CD4-positive, alpha-beta T cell treated with Interferon alpha-2 for 1 hour (primary cell): ENCODE measurements at places on chromosomes 6 and 20.

- DNase-seq: peak; percentile 24
Observed at GRCh38 chr20:2006452-2007361, 12.8 kb upstream of the PDYN start.

- no peak for DNase-seq
Observed at GRCh38 chr20:59259946-59260345, 40.5 kb upstream of the EDN3 start.

- no peak for DNase-seq
Observed at GRCh38 chr20:62359491-62360121, 7.5 kb downstream of the LAMA5 start.

DNA sequence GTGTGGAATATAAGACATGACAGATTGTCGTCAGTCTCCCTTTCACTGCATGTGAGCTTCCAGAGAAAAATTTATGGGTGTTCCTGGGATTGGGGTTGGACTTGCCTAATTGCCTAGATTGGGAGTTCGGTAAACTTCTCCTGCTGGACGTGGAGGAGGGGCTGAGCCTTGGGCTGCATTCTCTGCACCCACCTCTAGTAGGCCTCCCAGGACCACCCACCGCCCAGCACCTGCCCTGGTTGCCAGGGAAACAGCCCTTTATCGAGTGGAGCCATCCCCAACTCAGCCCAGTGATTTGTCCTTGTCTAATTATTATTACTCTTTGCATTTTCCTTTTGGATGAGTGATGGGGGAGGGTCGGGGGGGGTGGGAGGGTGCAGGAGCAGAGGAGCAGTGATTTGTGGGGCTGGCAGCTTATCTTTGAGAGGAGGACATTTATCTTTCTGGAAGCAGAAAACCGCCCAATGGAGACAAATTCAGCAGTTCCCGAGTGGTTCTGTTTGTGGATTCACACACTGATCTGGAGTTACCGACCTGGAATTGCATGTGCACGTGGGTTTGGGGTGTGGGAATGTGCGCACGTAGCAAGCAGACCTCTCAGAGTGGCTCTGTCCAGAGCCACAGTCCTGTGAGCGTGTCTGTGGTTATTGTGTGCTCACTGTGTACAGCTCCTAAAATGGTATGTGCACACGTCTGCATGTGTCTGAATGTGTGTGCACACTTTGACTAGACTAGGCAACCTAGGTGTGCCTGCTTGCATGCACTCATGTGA, 104.5 kb downstream of the DHX35 start:
- no peak for DNase-seq

DNA sequence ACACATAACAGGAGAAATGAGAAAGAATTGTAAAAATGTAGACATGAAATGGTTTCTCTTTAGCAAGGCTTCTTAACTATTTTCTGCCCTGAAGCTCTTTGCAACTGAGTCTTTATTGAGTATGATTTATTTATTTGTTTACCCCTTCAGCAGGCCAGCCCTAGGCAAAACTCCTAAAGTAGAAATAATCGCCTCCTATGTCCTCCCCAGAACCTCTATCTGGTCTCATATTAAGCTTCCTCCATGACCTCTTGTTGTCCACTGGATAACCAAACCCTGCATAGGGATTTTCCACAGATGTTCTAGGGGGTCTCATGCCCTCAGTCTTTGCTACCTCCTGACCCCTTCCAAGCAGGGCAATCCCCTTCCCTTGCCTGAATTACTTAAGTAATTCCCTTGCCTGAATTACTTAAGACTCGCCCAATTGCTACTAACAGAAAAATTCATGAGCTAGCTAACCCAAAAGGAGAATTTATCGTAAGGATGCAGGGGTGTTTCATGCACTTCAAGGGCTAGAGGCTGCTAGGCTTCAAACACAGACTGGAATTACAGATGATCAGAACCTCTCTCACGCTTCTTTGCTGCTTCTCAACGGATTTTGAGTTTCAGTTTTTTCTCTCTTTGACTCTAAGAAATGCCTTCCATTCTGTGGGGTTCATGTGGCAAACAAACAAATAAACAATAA, 425.9 kb upstream of the RNF217 start:
- DNase-seq: no peak

- no peak for DNase-seq
Observed at GRCh38 chr6:93799226-93799625, 379.9 kb upstream of the EPHA7 start.

DNA sequence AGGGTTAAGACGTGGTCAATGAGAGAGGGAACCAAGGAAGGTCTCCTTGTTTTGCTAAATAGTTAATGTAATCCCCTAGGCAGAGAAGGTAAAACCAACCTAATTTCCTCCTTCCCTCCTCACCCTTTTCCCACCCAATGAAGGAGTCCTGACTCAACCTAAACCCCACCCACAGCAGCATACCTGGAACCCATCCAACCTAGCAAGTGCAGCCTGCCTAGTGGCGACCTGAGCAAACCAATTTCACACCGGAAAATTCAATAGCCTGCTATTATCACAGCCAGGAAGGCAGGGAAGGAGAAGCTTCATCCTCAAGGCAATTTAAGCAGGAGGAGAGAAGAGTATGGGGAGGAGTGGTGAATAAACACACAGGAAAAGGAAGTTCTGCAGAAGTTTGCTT, 46.9 kb downstream of the OSTM1 start:
- DNase-seq: no peak

DNA sequence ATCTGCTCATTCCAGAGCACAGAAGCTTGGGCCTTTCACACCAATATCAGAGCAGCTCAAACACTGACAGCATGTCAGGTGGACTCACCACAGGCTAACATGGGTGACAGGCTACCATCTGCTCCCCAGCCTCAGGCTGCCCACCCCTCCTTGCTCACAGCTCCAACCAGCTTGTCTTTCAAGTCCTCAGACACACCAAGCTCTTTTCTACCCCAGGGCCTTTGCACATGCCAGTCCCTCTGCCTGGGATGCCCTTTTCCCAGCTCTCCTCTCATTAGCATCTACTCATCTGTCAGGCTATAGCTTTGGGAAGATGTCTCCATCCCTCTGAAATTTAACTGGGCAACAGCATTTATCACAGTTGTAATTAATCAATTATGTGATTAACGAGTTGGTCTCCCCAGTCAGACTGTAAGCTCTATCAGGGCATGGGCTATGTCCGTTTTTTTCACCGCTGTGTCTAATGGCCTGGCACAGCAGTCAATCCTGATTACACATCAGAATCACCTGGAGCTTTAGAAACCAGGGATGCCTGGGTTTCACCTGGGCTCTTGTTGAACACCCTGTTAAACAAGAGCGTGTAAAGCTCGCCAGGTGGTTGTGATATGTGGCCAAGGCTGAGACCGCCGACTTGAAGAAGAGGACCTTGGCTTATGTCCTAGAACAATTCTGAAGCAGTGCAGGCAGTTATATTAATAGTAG, 88.9 kb upstream of the MRPS10 start:
- no peak for DNase-seq

DNA sequence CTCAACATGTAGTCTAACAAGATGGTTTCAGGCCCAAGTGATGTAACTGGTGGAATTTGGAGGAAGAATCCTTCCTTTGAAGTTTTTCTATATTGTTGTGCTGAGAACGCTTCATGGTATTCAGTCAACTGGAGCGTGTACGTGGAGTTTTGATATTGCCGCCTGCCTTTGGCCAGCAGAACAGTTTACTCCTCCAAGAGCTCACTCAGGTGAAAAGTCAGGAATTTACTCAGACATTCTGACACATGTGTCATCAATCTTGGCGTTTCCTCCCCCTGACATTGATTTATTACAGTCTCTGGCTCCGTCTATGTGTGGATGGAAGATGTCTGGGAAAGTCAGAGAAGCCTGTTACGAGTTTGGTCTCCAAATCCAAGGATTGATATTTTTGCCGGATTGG, 19.0 kb upstream of the TGM2 start:
- no peak for DNase-seq

DNA sequence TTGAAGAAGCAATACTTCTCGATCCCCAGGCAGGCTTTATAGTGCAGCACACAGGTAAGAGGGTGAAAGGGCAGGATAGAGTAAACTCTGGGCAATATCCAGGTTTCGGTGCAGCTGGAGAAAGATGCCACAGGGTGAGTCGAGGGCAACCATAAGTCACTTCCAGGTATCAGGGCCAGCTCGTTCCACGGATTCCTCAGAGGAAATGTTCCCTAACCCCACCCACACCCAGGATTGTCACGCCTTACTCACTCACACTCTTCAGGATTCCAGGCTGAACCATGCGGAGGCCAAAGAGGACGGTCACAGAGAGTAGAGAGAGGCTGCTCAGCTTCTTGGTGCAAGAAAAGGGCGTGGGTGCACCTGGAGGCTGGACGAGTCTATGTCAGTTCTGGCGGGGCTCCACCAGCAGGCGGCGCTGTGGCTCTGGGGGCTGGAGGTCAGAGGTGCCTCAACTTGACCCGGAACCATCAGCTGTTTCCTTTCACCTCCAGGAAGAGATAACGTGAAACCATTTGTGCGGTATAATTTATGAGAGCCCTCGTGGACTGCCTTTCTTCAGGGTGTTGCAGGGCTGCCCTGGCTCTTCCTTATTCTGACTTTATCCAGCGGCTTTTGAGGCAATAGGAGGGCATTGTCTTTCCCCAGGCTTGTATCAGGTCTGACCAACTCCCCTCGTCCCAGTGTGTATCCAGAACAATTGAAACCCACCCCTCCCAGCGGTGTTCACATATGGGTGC, 14.5 kb upstream of the WFDC12 start:
- peak; percentile 29 for DNase-seq

GRCh38 chr20:50547964-50548363, 37.8 kb downstream of the PTPN1 start:
- no peak for DNase-seq

DNA sequence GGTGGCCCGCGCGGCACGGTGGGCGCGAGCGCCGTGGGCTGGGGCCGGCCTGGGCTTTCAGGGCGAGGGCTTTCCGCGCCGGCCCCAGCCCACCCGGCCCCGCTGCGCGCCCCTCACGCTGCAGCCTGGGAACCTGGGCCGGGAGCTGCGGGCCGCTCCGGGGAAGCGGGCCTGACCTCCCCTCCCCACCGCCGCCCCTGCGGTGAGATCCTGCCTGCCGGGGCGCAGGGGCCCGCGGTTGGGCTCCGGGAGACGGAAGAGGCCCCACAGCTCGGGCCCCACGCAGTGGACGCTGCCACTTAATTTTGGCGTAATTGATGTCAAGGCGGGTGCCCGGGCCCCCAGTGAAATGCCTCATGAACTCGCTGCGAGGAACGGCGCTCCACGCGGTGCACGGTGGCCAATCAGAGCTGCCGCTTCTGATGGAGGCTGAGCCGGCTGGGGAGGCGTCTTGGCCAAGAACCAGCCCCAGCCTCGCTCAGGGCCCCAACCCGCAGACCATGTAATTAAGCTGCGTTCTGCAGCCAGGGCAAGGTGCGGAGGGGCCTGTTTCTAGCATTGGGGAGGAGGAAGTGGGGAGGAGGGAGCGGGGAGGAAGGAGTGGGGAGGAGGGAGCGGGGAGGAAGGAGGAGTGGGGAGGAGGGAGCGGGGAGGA, 96.1 kb upstream of the BHLHE23 start:
- DNase-seq: peak; percentile 62

GRCh38 chr6:52840763-52841585, at the start of gene GSTA5:
Gene GSTA5, minus strand, starts transcription at chr6:52840813.
- DNase-seq: no peak

DNA sequence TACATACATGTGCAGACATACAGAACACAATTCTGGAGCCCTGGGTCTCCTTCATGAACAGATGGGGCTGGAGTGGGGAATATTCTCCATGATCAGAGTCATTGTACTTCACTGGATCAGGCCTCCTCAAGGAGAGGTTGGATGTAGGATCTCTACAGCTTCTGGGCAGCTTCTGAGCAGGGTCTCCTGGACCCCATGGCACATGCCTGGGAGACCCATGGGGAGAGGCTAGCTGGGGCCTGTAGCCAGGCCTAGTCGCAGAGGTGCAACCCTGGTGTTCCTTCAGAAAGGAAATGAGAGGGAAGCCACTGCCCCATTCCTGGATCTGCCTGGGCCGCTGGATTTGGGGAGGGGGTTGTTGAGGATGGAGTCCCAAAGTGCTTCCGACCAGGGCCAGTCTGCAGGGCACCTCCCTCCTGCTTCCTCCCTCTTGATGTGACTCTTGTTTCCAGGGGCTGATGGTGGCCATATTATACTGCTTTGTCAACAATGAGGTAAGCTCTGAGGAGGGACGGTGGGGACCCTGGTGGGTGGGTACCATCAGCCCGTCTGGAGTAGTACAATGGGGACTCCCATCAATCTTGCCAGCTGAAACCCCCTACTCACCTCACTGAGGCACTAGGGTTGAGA, 31.8 kb downstream of the GLP1R start:
- no peak for DNase-seq

DNA sequence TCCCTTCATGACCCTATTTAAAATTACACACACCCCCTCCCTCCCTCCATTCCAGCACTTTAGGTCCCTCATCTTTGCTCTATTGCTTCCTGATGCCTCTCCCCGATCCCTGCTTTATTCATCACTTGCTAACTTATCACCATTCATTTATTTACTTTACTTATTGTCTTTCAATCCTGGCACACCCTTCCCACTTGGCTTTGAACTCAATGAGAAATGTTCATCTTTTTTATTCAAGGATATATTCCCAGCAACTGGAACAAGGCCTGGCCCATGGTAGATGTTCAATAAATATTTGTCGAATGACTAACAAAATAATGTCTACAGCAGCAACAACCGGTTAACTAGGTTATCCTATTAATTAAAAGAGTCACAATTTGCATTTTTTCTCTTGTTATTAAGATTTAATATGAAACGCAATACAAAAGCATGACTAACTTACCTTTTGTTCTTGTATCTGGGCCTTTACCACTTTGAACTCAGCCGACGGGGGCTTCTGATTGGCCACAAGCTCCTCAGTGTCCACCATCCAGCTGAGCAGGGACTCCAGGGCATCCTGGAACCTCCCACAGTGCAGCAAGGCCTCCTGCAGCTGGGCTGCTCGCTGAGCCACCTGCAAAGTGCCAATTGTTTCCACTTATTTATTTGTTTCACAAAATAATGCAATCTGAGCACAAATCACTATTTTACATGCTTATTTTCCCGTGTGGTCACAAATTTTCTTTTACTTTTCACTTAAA, 107.8 kb downstream of the DST start:
- no peak for DNase-seq

GRCh38 chr6:162907876-162908481, 180.2 kb downstream of the PACRG start:
- DNase-seq: peak; percentile 10

DNA sequence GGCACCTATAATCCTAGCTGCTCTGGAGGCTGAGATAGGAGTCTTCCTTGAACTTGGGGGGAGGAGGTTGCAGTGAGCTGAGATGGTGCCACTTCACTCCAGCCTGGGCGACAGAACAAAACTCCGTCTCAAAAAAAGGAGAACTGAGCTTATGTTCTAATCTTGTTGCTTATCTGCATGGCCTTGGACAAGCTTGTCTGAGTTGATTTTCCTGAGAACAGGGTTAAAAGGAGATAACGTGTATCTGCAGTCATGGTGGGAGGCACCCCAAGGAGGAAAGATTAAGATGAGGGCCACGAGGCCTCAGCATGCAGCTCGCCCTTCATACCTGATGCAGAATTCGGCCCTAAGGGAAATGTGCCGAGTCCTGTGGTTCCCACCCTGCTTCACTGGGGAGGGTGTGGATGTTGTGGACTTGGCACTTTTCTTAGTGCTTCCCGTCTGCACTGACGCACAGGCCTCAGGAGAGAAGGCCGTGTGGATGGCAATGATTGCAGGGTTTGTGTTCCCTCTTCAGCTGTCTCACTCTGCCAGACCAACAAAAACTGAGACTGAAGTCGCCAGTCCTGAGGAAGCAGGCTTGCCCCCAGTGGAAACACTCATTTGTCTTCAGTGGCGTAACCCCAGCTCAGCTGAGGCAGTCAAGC, 56.3 kb downstream of the EZR start:
- DNase-seq: peak; percentile 24
